Pancreas (tissue), 10 donors: ENCODE measurements at places on chromosomes 11 and 22.

DNA sequence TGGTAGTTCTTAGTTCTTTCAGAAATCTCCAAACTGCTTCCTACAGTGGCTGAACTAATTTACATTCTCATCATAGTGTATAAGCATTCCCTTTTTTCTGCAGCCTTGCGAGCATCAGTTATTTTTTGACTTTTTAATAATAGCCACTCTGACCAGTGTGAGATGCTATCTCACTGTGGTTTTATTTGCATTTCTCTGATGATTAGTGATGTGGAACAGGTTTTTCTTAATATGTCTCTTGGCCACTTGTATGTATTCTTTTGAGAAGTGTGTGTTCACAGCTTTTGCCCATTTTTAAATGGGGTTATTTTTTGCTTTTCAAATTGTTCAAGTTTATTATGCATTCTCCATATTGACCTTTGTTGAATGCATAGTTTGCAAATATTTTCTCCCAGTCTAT, 459.3 kb downstream of the NTM start:
- no peaks in the 10 kb centered on the region for H3K36me3 ChIP-seq
- no peaks in the 10 kb centered on the region for H3K27me3 ChIP-seq
- H3K4me1 ChIP-seq, result no peaks in the 10 kb centered on the region
- H3K4me3 ChIP-seq, result no peak overlapping the region

DNA sequence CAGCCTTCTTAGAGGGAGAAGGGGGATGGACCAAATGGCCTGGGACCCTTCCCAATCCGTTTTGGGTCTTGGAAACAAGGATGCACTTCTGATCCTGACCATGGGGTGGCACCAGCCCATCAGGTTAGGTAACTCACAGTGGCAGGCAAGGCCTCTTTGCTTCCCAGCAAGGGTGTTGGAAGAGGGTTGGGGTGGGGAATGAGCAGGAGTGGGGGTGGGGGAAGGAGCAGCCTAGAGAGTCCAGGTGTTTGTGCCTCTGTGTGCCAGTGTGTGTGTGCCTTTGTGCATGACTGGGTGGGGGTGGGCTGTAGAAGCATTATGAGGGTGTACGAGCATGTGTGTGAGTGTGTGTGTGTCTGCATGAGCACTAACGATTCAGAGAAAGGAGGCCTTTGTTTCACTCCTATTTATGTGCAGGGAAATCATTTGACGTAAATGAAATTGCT, 213.1 kb downstream of the INSC start:
- no peaks in the 10 kb centered on the region for H3K4me1 ChIP-seq
- DNase-seq, result peak; percentile 68
- no peak overlapping the region for H3K27ac ChIP-seq
- H3K36me3 ChIP-seq, result no peaks in the 10 kb centered on the region
- H3K4me3 ChIP-seq, result no peak overlapping the region

- no peak for DNase-seq
- H3K27ac ChIP-seq, result no peak overlapping the region
- H3K4me3 ChIP-seq, result no peak overlapping the region
- no peaks in the 10 kb centered on the region for H3K4me1 ChIP-seq
- H3K36me3 ChIP-seq, result peaks cover 9% of the 10 kb centered on the region
- no peaks in the 10 kb centered on the region for H3K27me3 ChIP-seq
Observed at GRCh38 chr22:49779853-49780697, 47.6 kb downstream of the BRD1 start.

- no peaks in the 10 kb centered on the region for H3K4me1 ChIP-seq
- H3K4me3 ChIP-seq, result no peak overlapping the region
- H3K36me3 ChIP-seq, result no peaks in the 10 kb centered on the region
- no peak for DNase-seq
- no peak overlapping the region for H3K27ac ChIP-seq
- H3K27me3 ChIP-seq, result no peaks in the 10 kb centered on the region
Observed at GRCh38 chr11:69320756-69321741, 27.1 kb downstream of the MYEOV start.

DNA sequence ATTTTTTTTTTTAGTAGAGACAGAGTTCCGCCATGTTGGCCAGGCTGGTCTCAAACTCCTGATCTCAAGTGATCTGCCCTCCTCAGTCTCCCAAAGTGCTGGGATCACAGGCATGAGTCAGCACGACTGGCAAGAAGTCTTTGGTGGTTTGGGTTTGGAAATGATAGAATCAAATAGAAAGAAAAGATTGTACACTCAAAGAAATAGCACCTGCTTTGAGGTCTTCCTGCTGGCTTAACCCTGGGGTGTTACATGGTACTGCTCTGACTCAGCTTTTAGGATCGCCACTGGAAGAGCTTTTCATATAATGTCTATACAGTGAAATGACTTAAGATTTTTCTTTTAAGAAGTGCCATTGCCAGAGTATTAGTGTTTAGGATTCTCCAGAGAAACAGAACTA, 50.2 kb downstream of the JAM3 start:
- no peak overlapping the region for H3K4me3 ChIP-seq
- DNase-seq, result no peak
- no peaks in the 10 kb centered on the region for H3K27me3 ChIP-seq
- no peaks in the 10 kb centered on the region for H3K36me3 ChIP-seq
- no peak overlapping the region for H3K27ac ChIP-seq

GRCh38 chr22:30881361-30882183, 87.0 kb downstream of the MORC2 start:
- H3K36me3 ChIP-seq, result no peaks in the 10 kb centered on the region
- H3K4me3 ChIP-seq, result no peak overlapping the region
- H3K27ac ChIP-seq, result no peak overlapping the region
- no peak for DNase-seq

DNA sequence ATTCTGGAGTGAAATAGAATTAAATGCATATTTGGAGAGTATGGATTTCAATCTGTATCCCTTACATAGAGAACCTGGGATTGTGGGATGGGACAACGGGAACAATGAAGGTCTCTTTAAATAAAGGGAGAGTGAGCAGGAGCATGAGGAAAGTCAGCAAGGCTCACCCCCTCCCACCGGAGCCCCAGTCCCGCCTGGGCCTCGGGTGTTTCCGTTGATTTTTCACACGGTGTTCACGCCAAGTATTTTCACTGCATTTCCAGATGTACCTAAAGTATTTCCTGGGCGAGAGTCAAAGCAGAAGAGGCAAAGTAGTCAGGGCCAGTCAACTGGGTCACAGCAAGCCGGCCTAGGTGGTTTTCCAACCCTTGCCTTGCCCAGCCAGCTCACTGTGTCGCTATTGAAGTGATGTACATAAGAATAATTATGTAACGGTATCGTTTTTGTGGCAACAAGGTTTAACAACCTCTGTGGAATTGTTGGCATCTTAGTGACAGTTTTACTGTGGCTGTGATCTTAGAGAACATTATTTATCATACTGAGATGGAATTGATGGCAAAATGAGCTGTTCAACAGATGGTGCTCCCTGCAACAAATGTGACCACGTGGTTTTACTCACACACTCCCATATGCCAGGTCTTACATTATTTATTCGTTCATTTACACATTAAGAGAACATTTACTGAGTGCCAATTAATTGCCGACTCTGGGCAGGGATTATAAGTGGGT, 177.3 kb downstream of the ADAMTS15 start:
- no peak for DNase-seq
- no peak overlapping the region for H3K27ac ChIP-seq
- H3K36me3 ChIP-seq, result no peaks in the 10 kb centered on the region
- no peaks in the 10 kb centered on the region for H3K27me3 ChIP-seq
- no peaks in the 10 kb centered on the region for H3K4me1 ChIP-seq
- H3K4me3 ChIP-seq, result no peak overlapping the region

GRCh38 chr11:18225913-18226312, 10.7 kb downstream of the SAA4 start:
- no peaks in the 10 kb centered on the region for H3K36me3 ChIP-seq
- H3K4me3 ChIP-seq, result no peak overlapping the region
- no peaks in the 10 kb centered on the region for H3K27me3 ChIP-seq
- no peak overlapping the region for H3K27ac ChIP-seq
- H3K4me1 ChIP-seq, result no peaks in the 10 kb centered on the region
- DNase-seq, result no peak

DNA sequence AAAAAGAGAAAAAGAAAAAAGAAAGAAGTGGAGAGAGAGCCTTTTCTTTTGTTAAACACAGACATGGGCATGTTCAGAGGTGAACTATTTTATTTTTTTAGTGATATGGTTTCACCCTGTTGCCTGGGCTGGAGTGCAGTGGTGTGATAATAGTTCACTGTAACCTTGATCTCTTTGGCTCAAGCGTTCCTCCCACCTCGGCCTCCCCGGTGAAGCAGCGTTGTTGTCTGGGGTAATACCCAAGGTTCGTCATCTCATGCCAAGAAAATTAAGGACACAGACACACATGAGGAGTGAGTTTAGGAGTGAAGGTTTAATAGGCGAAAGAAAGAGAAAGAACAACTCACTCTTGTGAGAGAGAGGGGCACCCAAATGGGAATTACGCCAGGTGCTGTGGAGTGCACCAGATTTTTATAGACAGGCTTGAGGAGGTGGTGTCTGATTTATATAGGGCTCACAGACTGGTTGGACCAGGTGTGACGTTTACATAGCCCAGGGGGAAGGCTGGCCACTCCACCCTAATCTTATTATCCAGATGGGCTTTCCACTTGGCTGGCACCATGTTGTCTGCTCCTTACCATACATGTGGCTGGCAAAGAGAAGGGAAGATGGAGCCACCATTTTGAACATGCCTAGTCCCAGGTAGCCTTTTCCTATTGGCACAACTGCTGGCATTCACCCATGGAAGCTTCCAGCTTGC, 42.3 kb downstream of the GRAMD1B start:
- no peaks in the 10 kb centered on the region for H3K27me3 ChIP-seq
- H3K4me3 ChIP-seq, result no peak overlapping the region
- no peaks in the 10 kb centered on the region for H3K4me1 ChIP-seq
- H3K36me3 ChIP-seq, result no peaks in the 10 kb centered on the region
- no peak for DNase-seq

- no peaks in the 10 kb centered on the region for H3K36me3 ChIP-seq
- no peaks in the 10 kb centered on the region for H3K27me3 ChIP-seq
- H3K27ac ChIP-seq, result peak overlapping the region; percentile 58
- H3K4me3 ChIP-seq, result no peak overlapping the region
- H3K4me1 ChIP-seq, result no peaks in the 10 kb centered on the region
Observed at GRCh38 chr11:113628912-113629311, 77.2 kb downstream of the TMPRSS5 start.

GRCh38 chr11:69442807-69443137, 38.7 kb upstream of the LINC01488 start:
- no peaks in the 10 kb centered on the region for H3K36me3 ChIP-seq
- H3K27ac ChIP-seq, result peak overlapping the region; percentile 83
- H3K4me1 ChIP-seq, result peaks cover 8% of the 10 kb centered on the region
- H3K27me3 ChIP-seq, result no peaks in the 10 kb centered on the region
- no peak for DNase-seq

GRCh38 chr22:37462436-37462835, 23.7 kb downstream of the MFNG start:
- no peaks in the 10 kb centered on the region for H3K4me1 ChIP-seq
- H3K4me3 ChIP-seq, result no peak overlapping the region
- no peak overlapping the region for H3K27ac ChIP-seq
- no peaks in the 10 kb centered on the region for H3K36me3 ChIP-seq

GRCh38 chr11:9605742-9606141, 32.3 kb downstream of the WEE1 start:
- H3K27me3 ChIP-seq, result no peaks in the 10 kb centered on the region
- no peak overlapping the region for H3K4me3 ChIP-seq
- H3K27ac ChIP-seq, result no peak overlapping the region
- H3K4me1 ChIP-seq, result no peaks in the 10 kb centered on the region
- no peaks in the 10 kb centered on the region for H3K36me3 ChIP-seq
- DNase-seq, result no peak

- H3K27ac ChIP-seq, result no peak overlapping the region
- no peaks in the 10 kb centered on the region for H3K4me1 ChIP-seq
- H3K4me3 ChIP-seq, result no peak overlapping the region
Observed at GRCh38 chr11:92149996-92150395, 74.6 kb upstream of the FAT3 start.

GRCh38 chr11:95135155-95135554, 45.5 kb downstream of the ENDOD1 start:
- no peaks in the 10 kb centered on the region for H3K27me3 ChIP-seq
- peak; percentile 26 for DNase-seq
- H3K27ac ChIP-seq, result no peak overlapping the region
- no peak overlapping the region for H3K4me3 ChIP-seq

GRCh38 chr11:30538251-30538650, 47.9 kb downstream of the MPPED2 start:
- H3K4me1 ChIP-seq, result no peaks in the 10 kb centered on the region
- H3K36me3 ChIP-seq, result no peaks in the 10 kb centered on the region
- no peak for DNase-seq
- H3K27ac ChIP-seq, result no peak overlapping the region

GRCh38 chr22:37623075-37624016, 14.7 kb downstream of the GGA1 start:
- H3K36me3 ChIP-seq, result no peaks in the 10 kb centered on the region
- H3K4me1 ChIP-seq, result no peaks in the 10 kb centered on the region
- DNase-seq, result peak; percentile 86
- no peak overlapping the region for H3K4me3 ChIP-seq
- no peaks in the 10 kb centered on the region for H3K27me3 ChIP-seq

DNA sequence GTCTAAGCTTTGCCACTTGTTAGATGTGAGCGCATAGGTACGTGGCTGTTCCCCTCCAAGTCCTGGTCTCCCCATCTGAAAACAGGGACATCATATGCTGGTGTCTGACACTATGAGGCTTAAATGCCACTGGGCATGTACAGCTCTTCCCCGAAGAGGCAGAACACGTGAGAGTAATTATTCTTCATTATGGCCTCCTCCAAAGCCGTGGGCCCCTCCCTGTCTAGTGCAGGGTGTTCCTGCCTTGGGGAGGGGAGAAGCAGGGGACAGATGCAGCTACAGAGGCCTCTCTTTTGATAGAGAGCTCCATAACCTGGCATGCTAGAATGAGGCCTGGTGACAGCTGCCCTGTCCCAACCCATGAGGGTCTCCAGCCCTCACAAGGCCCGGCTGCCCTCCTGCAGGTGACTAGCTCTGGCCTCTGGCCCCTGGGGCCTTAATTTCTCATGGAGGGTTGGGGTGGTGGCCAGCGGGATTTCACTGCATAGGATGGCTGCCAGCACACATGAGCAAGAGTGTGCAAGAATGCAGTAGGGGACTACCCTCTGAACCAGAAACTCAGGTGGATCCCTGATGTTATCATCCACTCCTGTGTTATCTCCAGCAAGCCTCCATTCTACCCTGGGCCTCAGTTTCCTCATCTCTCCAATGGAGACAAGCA, 334.6 kb downstream of the MN1 start:
- no peak overlapping the region for H3K27ac ChIP-seq
- no peak for DNase-seq
- H3K4me3 ChIP-seq, result no peak overlapping the region
